ENCODE measurements at places on chromosomes 13 and 19.

DNA sequence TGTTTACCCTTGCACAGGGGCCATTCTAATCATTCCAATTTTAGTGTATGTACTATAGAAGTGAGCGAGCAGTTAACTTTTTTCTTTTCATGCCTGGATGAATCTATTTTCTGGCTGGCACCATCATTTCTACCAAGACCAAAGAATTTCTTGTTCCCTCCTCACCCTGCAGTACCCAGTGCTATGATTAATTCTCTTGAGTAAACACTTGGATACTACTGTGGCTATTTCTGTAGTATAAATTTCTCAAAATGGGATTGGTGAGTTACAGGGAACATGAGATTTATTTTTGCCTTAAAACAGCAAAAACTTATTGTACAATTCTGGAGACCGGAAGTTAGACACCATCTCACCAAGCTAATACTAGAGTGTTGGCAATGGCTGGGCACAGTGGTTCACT lies 7.6 kb downstream of the ZNF446 start:
- no peak for DNase-seq

GRCh38 chr13:40060296-40061007 lies 405.0 kb downstream of the COG6 start:
- peak; percentile 50 for DNase-seq

- no peak for DNase-seq
Measured at GRCh38 chr19:51695088-51695487, 2.0 kb downstream of the SPACA6 start.

DNA sequence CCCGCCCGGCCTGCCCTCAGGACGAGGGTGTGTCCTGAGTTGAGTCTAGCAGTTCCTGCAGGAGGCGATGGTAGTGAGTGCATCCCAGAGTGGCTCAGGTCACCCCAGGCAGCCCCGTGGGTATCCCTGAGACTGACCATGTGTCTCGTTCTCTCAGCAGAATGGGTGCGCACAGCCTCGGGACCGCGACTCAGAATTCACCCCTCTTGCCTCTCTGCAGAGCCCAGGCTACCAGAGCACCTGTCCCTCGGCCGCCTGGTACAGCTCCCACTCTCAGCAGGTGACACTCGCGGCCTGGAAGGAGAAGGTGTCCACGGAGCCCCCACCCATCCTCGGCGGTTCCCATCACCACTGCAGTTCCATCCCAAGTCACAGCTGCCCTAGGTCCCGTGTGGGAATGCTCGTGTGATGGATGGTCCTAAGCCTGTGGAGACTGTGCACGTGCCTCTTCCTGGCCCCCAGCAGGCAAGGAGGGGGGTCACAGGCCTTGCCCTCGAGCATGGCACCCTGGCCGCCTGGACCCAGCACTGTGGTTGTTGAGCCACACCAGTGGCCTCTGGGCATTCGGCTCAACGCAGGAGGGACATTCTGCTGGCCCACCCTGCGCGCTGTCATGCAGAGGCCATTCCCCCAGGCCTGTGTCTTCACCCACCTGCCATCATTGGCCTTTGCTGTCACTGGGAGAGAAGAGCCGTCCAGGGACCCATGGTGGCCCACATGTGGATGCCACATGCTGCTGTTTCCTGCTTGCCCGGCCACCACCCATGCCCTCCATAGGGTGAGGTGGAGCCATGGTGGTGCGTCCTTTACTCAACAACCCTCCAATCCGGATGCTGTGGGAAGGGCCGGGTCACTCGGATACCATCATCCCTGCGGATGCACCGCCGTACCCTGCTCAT lies 87.1 kb upstream of the MCF2L start:
- DNase-seq: no peak

- DNase-seq: no peak
Measured at GRCh38 chr13:71030784-71031183, 836.2 kb downstream of the DACH1 start.

GRCh38 chr19:4909156-4909896 lies at the start of gene UHRF1:
UHRF1 (plus strand) TSS chr19:4909501; CDS start chr19:4910886, 1,385 bp downstream.
- DNase-seq: no peak
